ENCODE measurements at places on chromosomes 2 and 18.

DNA sequence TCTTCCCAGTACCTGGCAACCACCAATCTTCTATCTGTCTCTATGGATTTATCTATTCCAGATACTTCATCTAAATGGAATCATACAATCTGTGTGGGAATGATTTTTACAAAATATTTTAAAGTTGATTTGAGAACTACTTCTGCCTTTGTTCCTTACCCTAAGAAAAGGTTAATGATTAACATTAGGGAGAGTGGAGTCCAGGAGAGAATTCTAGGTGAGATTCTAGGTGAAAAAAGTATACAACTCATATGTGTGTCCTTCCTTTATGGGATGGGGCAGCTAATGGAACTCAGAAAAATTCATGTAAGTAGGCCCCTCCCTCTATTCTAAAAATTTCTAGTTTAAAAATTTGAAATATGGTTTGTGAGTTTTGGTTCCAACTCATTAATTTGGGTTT lies 35.9 kb upstream of the WDSUB1 start:
- DNase-seq, result peak; percentile 16

GRCh38 chr18:9869715-9870430 lies 15.9 kb upstream of the TXNDC2 start:
- DNase-seq, result peak; percentile 59

DNA sequence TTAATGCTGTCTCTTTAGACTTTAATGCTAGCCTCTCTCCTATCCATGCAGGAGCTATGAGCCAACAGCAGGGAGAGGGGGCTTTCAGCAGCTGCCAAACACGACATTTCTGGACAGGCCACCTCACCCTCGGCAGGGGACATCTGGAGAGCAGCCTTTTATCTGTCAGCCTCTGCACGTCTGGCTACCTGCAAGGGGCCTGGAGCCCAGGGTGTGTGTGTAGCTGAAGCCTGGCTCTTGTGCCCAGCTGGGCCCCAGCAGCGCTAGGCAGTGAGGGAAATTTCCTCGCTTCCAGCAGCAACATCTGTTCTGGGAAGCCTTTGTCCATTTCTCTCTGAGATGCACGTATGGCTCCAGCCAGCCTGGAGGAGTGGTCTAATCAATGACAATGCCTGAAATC lies 728.7 kb upstream of the ID2 start:
- no peak for DNase-seq

GRCh38 chr2:67919490-67919889 lies 143.3 kb downstream of the C1D start:
- no peak for DNase-seq

DNA sequence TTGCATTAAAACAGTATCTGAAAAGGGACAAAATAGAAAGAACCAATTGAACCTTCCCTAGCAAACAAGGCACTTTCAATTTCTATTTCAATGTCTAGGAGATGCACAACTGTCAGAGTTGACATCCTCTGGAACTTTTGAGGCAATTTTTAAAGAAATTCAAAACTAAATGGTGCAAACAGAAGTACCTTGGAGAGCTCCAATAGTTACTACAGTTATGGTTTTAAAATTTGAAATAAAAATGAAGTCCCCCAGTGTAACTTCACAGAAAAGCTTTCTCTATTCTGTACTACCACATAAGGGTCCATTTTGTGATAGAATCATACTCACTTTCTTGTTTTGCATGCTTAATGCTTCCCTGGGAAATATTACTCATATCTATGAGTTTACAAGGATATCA lies 162.1 kb downstream of the KCNH7 start:
- no peak for DNase-seq

DNA sequence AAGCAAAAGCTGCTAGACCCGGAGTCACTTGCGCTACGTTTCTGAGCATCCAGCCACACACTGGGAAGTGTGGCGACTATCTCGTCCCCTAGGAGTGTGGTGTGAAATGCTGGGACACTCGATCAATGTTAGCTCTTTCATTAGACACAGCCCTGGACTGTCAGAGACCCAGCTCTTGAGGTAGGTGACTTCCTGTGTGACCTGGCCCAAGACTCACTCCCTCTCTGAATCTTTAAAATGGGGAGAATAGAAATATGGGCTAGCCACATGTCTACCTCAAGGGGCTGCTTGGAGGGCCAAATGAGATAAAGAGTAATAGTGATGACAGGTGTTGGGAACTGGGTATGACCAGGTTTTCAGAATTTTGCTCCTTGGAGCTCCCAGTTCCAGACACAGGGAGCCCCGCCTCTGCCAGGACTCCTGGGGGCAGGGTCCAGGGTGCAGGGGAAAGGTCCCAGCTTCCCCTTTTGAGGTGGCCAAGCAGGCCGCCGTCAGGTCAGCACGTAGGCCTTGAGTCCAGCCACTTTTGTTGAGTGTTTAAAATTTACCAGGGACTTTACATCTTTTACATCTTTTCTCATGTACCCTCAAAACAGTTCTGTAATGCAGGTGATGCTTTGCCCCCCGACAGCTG lies 36.0 kb downstream of the CTIF start:
- DNase-seq, result no peak

DNA sequence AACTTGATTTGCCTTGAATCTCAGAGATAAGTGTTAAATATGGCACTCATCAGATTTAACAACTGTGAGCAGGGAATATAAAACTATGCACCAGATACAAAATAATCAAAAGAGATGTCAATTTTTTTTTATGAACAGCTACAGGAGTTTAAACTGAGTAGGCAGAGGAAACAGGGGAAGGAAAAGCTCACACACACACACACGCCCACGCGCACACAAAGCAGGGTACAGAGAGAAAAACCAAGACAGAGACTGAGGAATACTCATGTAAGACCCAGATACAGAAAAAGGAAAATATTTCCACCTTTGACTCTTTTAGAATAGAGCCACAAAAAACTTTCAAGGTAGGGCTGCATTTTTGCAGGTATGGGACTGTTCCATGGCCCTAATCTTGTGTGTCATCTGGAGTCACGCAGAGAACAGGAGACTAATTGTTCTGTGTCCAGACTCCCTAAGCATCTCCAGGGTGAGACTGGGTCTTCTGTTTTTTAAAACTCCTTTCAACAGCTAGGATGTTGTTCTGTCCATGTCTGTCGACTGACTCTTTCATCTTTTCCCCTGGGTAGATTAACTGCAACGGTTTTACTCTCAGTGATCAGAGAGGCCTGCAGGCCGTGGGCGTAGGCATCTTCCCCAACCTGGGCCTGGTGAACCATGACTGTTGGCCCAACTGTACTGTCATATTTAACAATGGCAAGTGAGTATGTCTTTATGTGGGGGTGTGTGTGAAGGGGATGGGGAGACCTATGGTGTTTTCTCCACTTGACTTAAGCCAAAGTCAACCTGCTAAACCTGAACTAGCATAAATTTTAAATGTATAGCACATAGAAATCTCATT lies 23.0 kb downstream of the SMYD1 start:
- DNase-seq, result no peak

DNA sequence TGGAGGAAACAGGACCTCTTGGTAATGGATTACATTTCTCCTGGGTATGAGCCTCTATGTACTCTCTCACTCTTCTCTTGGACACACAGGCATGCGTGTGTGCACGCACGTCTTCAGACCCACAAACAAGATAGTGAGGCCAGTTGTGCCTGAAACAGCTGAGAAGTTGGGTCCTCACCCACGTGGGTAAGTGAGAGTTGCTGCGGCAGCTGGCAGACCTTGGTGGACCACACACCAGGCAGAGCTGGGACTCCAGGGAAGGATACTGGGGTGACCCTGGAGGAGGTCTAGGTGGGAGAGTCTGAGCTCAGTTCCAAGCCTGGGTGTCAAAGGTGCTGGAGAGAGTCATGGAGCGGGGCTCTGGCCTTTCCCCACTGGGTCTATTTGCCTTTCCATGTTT lies 194.3 kb downstream of the HAUS1 start:
- no peak for DNase-seq

DNA sequence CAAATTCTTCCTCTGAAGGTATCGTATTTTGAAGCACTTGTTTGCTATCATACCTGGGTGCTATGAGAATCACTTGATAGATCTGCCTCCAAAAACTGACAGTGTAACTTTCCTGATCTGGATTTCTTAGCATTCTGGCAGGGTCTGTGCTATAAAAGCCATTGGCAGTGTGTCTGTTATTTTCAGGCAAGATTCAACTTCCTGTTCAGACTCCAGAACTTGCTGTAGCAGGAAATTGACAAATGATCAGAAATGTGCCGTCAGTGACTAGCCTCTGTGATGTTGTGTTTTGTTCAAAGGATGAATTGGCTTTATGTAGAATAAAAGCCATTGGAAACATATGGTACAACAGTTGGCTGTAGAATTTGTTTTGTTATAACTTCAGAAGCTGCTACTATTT lies 273.3 kb downstream of the PTPRM start:
- no peak for DNase-seq

Measured in HuH-7.5 (cell line).